Naive thymus-derived CD8-positive, alpha-beta T cell (primary cell): ENCODE measurements at places on chromosomes 4 and X. TPM values are rescaled to one million over a fixed set of nuclear protein-coding genes. Genes with fewer than 3 reads are reported as not detected.
A peak's percentile ranks its signal among the peaks of the same experiment; 100 is the strongest.

The CCDC110 gene
- 0.97 TPM for polyA plus RNA-seq

The PDZD11 gene
- 36.1 TPM for polyA plus RNA-seq

- DNase-seq: peak; percentile 19
These were observed 32.9 kb upstream of the STX18 start for GRCh38 chr4:4574792-4575191.

GRCh38 chr4:46081674-46082073 is 42.2 kb downstream of the GABRG1 start:
- DNase-seq: no peak

- no peak for DNase-seq
These were observed 15.0 kb downstream of the RPS4X start for GRCh38 chrX:72262077-72262476.

DNA sequence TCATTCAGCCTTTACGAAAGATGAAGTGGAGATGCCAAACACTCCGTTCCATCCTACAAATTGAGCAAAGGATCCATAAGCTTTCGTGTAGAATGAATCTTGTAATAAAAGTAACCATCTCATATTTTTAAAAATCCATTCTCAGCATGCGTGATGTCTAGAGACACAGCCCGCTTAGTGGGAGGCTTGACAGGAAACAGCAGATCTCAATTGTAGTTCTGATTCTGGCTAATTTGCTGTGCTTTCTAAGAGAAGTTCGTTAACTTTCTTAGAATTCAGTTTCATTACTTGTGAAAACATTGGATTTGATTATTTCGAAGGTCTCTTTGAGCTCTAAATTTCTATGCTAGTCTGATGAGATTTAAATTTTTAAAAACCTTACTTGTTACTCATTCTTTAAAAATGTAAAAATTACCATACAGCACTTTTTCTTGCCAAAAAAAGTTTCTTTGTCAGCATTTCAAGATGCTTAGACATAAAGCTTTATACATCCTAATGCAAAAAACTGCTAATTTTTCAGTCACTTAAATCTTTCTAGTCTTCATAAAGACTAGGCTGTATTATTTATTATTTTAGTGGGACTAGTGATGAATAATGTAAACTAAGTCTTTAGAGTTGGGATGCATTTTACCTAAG is 66.9 kb upstream of the NEIL3 start:
- DNase-seq: no peak
